Omental fat pad (tissue), 4 donors: ENCODE measurements at places on chromosomes 5 and 9. TPM values are rescaled to one million over a fixed set of nuclear protein-coding genes. Genes with fewer than 3 reads are reported as not detected.

DNA sequence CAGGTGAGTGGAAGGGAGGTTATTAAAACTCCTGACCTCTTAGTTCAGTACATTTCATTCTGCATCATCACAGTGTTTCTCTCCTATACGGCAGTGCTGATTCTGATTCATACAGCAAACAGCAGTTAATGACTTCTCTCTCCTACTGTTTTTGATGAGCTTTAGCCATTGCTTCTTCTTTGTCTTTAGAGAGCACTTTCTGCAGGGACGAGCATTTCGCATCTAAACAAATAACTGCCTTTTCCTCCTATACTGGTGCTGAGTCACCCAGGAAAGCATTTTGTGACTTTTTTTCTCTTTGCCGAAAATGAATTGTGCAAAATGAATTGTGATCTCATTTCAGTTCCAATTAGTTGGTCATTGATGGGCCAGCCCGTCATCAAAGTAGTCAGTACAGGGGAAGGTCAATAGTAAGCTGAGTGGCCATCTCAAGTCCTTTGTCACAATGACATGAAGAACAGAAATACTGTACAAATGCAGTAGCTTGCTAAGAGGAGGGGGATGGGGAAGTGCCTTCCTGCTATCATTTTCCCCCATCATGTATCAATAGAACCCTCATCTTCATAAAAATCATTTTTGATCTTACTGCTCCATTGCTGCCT, 98.5 kb downstream of the INSYN2B start:
- DNase-seq: no peak

DNA sequence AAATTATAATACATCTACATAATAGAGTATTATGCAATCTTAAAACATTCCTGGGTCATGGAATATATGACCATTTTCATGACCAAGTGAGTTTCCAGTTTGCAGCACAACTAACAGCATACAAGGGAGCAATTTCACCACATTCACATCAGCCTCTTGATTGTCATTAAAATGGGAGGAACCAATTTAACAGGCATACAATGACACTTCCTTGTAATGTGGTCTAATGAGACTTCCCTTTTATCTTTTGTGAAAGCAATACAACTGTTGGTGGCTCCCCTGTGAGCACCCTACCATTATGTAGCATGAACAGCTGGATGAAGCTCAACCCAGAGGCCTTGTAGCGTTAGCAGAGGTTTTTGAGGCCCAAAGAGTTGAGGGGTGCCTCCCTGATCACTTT, 13.6 kb upstream of the TMOD1 start:
- DNase-seq: no peak

DNA sequence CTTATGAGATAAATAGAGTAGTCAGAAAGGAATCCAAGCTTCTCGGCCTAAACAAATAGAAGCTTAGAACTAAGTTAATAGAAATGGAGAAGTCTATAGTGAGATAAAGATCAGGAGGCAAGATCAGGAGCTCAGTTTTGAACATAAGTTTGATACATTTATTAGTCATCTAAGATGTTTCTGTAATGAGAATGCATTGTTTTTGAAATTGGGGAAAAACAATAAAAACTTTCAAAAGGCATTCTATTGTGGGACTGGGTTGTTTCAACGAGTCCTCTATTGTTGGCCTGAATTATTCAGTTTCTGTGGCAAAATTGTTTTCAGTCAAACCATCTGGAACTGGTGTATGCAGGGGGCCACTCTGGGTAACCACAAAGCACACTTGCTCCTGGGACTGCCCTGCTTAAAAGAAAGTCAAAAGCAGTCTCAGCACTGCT, 181.0 kb upstream of the CLINT1 start:
- DNase-seq: no peak

DNA sequence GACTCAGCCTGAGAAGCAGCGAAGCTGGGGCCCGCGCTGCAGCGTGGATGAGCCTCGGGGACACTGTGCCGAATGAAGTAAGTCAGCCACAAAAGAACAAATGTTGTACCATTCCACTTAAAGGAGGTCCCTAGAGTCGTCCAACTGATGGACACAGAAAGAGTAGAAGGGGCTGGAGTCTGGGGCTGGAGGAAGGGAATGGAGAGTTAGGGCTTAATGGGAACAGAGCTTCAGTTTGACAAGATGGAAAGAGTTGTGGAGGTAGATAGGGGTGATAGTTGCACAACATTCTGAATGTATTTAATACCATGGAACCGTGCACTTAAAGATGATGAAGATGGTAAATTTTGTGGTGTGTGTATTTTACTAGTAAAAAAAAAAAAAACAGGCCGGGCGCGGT, 119.9 kb downstream of the EHMT1 start:
- DNase-seq: no peak

DNA sequence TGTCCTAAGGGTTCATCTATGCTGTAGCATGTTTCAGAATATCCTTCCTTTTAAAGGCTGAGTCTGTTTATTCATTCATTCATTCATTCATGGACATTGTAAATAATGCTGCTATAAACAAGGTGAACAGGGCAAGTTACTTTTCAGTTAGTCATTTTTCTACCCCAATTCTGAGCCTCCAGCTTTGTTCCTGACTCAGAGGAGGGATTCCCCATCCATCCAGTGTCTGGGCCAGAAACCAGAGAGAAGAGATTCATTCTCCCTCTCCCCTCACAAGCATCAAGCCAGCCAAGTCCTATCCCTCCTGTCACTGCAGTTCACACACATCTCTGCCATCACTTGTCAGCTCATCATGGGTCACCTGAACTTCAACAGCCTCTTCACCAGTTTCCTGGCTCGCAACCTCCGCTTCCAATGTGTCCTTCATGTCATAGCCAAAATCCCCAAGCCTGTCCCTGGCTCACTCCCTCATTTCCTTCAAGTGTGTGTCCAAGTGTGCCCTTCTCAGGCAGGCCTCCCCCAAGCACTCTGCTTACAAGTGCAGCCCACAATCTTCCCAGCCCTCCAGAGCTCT, 203.0 kb downstream of the TTLL11 start:
- no peak for DNase-seq

LCN12 gene
- not detected for total RNA-seq

IL4 gene
- total RNA-seq: not detected
